Activated CD4-positive, alpha-beta T cell treated with anti-CD3 and anti-CD28 coated beads, Interleukin-2, amount 10 ng/mL, durations not matched to agents 24 days and 14 days (primary cell): ENCODE measurements at places on chromosomes 4 and X. TPM values are rescaled to one million over a fixed set of nuclear protein-coding genes. Genes with fewer than 3 reads are reported as not detected.

AVPR2 gene
- total RNA-seq: not detected in 2 replicates

STPG2 gene
- total RNA-seq: not detected in 2 replicates

NEUROG2 gene
- total RNA-seq: 0.16 and 0.17 TPM in 2 replicates

NPY2R gene
- not detected in 2 replicates for total RNA-seq

PAGE4 gene
- not detected in 2 replicates for total RNA-seq

OCIAD1 gene
- 116 and 130 TPM in 2 replicates for total RNA-seq
